ENCODE measurements at places on chromosomes 16 and 17.

- DNase-seq = no peak
Measured at GRCh38 chr16:81997738-81998137, 13.5 kb downstream of the SDR42E1 start.

DNA sequence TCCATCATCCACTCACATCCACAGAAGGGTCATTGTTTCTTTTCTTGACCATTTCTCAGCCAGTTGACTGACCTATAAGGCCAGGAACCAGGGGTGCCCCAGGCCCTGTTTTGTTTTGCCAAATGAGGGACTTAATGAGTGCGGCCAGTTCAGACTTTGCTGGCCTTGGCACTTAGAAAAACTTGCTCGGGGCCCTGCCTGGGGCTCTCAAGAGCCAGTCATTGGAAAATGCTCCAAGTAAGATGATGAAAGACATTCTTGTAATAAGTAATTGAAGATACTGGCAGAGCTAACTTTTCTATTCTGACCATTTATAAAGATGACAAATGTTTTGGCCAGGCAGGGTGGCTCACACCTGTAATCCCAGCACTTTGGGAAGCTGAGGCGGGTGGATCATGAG is 29.0 kb upstream of the CLEC18B start:
- DNase-seq = no peak

DNA sequence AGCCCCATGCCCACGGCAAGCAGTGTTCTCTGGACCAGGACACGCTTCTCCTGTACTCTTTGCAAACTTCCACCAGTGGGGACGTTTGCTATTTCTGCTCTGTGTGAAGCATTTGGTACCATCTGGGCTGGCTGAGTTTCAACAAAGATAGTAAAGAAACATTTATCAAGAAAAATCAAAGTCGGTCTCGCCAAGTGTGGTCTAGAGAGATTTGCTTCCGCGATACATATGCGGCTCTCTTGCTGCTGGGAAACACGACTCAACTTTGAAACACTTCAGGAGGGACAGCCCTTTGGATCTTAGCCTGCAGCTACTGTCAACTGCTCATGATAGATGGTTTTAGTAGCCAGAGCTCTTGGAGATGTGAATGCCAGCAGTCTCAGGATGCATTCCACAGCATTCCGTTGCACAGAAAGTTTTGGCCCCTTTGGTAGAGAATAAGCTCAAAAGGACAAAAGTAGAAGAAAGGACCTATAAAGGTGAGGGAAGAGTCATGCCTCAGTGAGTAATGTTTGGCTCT is 168.2 kb upstream of the CACNG3 start:
- DNase-seq = no peak

GRCh38 chr17:67107811-67108775 is 63.7 kb downstream of the CACNG1 start:
- DNase-seq = no peak

- no peak for DNase-seq
Measured at GRCh38 chr17:75652341-75652740, 14.6 kb downstream of the RECQL5 start.

GRCh38 chr17:68381076-68381900 is 76.0 kb downstream of the WIPI1 start:
- peak; percentile 51 for DNase-seq

- no peak for DNase-seq
Measured at GRCh38 chr16:61858988-61859387, 177.2 kb downstream of the CDH8 start.

DNA sequence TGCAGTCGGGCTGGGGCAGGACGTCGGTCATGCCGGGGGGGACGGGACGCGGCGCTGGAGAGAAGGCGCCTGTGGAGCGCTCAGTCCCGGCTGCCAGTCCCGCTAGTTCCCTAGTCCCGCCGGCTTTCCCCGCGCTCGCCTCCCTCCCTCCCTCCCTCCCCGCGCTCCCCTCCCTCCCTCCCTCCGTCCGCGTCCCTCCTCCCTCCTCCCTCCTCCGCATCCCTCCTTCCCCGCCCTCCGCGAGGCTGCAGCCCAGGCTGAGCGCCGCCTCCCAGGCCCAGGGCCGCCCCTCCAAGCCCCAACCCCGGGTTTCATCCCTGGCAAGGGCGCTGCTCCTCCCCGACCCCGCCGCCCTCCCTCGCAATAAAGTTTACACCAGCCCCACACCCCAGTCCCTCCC is 34.8 kb downstream of the TIMM22 start:
- DNase-seq = no peak

DNA sequence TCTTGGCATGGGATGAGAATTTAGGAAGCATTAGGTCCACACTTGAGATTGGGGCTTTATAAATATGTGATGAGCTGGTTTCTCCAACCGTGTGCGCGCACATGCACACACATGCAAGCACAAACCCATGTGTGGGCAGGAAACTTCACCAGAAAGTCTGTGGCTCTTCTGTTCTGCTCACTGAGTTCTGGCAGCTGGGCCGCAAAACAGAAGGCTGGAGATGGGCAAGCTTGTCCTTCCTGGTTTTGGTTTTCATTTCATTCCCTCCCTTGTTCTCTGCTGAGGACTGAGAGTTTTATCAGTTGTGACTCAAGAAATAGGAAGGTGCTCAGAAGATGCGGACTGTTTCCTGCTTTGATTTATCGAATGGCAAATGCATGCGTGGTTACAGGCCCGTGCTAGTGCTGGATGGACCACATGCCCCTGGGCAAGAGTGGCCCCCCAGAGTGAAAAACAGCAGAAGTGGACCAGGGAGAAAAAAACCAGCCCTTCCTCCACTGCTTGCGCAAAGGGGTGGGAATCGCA is 14.1 kb downstream of the MAP3K14 start:
- no peak for DNase-seq

GRCh38 chr17:71902894-71903506 is 217.8 kb upstream of the SOX9 start:
- DNase-seq = no peak

DNA sequence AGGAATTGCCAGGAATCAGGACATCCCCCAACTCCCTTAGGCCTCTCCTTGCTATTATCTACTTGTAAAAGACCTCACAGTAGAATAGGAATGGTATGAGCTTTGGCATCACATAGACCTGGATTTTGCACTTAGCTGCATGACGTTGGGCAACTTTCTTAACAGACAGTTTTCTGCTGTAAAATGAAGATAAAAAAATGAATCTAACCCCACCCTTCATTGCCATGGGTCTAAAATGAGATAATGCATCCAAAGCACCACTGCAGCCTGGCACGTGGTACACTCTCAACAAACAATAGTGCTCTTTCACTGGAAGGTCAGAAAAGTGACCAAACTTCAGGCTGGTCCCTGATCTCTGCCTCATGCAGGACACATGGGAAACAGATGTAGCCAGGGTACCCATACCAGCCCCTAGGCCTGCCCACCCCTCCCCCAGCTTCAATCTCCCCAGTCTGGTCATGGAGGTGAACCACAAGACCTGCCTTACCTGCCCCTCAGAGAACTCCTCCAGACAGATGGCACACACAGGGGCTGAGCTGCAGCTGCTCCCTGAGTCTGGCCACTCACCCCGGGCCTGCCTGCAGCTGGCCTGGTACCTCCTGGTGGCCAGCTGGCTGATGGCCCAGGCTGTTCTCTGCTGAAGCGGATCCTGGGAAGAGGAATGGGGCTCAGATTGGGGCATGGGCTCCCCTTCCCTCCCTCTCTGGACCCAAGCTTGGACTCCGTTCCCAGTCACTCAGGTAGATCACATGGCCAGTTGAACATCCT is 8.5 kb upstream of the SUPT4H1 start:
- DNase-seq = no peak

GRCh38 chr16:3266873-3267537 is 10.6 kb upstream of the MEFV start:
- no peak for DNase-seq

DNA sequence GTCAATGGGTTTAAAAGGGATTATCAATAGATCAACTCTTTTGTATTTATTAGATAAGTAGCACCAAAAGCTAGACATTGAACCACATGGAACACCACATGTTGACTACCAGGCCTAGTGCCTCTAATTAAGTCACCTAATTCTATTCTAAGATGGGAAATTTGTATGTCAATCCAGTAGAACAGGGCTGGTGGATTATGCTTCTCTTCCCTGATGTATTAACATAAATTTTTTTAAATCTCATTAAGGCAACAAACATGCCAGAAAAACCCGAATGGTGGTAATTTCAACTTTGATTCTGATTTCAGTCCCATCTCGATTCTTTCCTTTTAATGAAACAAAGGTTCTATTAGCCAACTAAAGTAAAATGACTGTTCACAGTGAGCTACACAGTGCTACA is 92.6 kb downstream of the KANSL1 start:
- DNase-seq = no peak

GRCh38 chr16:57341062-57341440 is 17.5 kb upstream of the CCL22 start:
- no peak for DNase-seq

DNA sequence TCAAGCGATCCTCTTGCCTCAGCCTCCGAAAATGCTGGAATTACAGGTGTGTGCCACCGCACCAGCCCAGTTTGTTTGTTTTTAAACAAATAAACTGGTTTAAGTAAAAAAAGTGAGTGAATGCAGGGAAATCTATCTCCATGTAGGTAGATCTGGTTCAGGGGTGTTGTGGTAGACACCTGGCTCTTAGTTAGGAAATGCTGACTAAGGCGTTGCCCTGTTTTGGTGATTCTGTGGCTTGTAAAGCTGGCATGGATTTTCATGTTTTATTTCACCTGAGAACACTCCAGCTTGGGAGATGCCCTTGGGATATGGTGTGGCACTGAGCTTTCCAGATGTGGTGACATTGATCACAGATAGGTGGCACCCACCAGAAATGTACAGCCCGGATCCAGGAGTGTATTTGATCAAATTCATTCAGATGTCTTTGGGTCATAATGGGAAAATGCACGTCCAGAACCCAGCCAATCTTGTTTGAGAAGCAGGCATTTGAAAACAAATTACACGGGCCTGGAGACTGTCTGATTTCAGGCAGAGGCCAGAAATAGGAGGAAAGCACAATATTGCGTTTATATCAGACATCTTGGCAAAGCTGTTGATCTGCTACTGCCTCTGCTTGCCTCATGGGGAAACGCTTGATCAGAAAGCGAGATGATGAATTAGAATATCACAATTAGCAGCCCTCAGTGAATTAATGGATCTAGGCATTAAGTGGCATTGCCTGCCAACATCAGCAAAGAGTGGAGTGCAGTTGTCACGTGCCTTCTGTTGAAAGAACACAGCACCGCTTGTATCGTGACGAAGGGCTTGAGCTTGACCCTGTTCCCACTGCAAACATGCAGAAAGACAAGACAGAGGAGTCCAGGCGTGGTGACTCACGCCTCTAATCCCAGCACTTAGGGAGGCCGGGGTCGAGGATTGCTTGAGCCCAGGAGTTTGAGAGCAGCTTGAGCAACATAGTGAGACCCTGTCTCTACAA is 7.3 kb upstream of the IL34 start:
- DNase-seq = no peak

DNA sequence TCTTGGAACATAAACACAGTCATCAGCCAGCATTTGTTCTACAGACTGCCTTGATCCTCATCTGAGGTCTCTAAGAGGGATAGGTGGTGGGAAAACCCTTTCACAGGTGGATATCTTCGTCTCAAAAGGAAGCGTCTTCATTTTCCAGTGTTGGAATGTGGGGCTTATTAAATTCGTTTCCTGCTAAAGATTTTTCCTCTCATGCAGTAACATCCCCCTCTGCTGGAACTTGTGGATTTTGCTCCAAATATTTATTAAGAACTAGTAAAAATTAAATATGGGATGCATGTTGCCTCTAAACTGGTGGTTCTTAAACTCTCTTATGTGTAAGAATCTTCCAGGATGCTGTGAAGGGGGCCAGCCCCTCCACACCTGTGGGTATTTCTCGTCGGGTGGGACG is 20.1 kb upstream of the MLYCD start:
- DNase-seq = no peak

DNA sequence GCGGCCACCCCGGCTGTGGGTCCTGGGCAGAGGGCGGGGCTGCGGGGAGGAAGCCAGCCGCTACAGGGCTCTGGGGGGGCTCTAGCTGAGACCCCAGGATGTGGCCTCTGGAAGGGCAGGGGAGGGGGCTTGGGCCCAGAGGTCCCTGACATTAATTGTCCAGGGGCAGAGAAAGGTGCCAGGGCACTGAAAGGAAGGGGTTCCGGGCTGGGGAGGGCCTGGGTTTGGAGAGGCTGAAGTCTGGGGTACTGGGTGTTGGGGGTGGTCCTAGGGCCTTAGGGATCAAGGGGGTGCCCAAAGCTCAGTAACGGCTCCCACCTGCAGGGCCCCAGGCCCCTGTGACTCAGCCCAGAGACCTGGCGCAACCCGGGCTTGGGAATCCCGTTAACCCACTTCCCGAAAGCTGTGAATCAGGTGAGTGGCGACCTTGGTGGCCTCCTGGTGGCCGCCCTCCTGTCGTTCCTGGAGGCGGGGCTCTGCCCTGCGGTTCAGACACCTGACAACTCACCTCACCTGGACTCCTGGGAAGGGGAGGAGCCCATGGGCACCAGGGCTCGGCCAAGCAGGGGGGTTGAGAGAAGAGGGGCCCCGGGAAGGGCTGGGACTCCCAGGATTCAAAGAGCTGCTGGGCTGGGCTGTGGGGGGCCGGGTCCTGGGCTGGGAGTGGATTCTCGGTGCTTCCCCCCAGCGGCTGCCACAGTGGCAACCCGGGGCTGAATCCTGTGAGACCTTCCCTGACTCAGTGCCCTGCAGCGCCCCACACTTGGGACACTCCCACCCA is 465 bp upstream of the PRSS22 start:
- no peak for DNase-seq

DNA sequence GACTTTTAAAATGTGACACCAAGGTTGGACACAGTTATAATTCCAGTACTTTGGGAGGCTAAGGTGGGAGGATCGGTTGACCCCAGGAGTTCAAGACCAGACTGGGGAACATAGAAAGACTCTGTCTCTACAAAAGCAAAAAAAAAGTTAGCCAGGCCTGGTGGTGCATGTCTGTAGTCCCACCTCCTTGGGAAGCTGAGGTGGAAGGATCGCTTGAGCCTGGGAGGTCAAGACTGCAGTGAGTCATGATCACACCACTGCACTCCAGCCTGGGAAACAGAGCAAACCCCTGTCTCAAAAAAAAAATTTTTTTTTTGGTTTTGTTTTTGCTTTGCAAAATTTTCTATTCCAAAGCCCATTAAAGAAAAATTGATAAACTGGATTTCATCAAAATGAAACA is 281.4 kb downstream of the BCAS3 start:
- DNase-seq = no peak

DNA sequence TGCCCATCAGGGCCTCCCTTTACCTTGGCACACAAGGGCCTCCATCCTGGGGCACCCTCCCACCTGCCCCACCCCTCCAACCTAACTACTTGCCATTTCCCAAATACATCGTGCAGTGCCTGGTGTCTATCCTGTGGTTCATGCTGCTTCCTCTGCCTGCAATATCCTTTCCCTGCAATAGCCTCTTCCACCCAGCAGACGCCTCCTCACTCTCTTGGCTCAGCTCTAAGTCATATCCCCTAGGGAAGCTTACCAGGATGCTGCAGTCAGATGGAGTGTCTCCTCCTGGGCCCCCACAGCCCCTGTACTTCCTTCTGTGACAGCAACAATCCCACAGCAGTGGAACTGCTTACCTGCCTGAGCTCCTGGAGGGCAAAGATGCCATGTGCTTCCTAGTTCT is 36.7 kb downstream of the CCDC182 start:
- no peak for DNase-seq

GRCh38 chr16:12258861-12259645 is 282.5 kb downstream of the SNX29 start:
- DNase-seq = no peak
